ENCODE measurements at places on chromosomes 12 and 14.

DNA sequence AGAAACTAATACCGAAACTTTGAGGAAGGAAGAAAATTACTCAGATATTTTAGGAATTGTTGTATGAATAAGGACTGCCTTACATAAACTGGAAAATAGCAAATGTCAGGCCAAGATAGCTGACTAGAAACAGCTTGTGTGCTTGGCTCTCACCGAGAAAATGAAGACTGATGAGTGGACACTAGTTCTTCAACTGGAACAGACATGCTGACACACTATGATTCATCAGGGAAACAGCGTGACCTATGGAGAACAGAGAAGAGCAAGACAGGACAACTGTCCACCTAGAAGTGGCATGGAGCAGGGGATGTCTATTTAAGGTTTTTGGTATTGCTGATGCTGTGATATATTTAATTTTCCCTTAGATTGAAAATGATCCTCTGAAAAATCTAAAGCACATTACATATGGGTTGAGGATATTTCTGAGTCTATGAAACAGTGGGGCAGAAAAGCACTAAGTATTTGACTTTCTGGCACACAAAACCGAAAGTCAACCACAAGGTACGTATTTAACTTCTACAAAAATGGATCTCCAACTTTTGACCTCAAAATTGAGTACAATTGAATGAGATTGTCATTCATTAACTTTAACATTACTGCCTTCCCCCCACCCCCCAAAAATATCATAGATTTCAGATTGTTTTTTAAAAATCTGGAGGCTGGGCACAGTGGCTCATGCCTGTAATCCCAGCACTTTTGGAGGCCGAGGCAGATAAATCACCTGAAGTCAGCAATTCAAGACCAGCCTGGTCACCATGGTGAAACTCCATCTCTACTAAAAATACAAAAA is 863.2 kb downstream of the LRFN5 start:
- no peak for DNase-seq

GRCh38 chr12:90181216-90181615 is 472.6 kb upstream of the ATP2B1 start:
- DNase-seq = no peak

GRCh38 chr14:98593361-98593761 is 678.6 kb downstream of the BCL11B start:
- DNase-seq = no peak

GRCh38 chr12:67161322-67161918 is 107.7 kb upstream of the CAND1 start:
- peak; percentile 4 for DNase-seq

GRCh38 chr12:112941528-112942335 is 3.5 kb downstream of the OAS3 start:
- DNase-seq = no peak

GRCh38 chr12:116916714-116917114 is 6.0 kb downstream of the FBXW8 start:
- DNase-seq = peak; percentile 30

DNA sequence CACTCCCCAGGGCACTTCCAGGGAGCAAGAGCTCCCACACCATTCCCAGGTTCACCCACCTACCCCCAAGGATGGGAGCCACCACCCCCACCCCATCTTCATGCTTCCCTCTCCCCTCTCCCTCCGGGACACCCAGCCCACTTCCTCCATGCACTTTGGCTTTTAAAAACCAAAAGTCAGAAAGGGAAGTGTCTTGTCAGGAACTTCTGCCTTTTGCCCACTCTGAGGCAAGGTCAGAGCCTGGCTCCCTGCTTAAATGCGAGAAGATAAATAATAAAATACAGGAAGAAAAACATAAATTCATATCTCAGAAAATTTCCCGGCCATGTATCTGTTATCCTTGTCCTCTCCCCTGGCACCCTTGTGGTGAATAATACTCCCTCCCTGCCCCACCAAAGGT is 81.6 kb downstream of the PTGER2 start:
- DNase-seq = no peak

DNA sequence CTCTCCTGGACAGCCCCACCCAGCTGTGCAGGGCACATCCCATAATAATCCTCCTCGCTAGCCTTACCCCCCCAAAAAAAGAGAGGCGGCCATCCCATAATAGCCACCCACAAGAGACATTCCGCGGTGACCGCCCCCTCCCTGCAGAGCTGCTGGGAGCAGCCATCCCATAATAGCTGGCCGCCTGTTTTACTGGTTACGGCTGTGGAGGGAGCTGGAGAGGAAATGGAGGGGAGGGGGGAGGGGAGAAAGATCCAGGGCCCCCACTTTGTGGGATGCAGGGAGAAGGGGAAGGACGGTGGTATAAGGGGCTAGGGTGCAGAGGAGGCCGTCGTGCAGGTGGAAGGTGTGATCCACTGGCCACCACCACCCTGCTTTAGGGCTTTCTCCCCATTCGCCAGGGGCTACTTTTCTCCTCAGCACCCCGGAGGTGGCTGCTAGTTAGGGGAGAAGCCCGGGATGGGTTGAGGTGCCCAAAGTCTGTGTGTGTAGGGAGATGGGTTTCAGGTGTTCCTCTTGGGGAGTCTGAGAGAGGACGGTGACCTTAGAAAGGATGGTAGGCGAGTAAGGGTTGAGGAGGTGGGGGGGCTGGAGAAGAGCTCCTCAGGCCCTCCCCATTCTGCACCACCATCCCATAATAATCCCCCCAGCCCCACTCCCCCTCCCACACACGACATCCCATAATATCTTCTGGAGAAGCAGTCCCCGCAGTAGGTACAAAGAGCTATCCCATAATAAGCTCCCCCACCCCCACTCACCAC is 6.0 kb upstream of the CHD4 start:
- no peak for DNase-seq

DNA sequence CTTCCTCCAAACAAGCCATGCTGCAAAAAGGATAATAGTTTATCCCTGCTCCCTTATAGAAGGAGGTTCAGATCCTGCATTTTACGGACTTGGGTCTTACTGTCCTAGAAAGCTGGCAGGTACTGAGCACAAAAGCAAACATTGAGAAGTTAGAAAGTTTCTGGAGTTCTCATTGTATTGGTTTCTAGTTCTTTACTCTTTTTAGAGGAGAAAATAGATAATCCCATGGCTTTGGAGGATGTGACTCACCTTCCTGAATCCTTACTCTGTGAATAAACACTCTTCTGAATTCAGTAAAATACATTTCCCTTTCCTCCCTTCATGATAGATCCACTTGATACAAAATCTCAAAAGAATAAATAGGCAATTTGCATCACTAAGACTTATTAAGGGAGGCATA is 188.9 kb downstream of the NPAS3 start:
- no peak for DNase-seq

GRCh38 chr14:46399049-46399448 is 252.5 kb downstream of the RPL10L start:
- no peak for DNase-seq
